ENCODE measurements at places on chromosomes 3 and 15.

GRCh38 chr15:59376733-59377132 is 4.1 kb upstream of the MYO1E start:
- DNase-seq: no peak

DNA sequence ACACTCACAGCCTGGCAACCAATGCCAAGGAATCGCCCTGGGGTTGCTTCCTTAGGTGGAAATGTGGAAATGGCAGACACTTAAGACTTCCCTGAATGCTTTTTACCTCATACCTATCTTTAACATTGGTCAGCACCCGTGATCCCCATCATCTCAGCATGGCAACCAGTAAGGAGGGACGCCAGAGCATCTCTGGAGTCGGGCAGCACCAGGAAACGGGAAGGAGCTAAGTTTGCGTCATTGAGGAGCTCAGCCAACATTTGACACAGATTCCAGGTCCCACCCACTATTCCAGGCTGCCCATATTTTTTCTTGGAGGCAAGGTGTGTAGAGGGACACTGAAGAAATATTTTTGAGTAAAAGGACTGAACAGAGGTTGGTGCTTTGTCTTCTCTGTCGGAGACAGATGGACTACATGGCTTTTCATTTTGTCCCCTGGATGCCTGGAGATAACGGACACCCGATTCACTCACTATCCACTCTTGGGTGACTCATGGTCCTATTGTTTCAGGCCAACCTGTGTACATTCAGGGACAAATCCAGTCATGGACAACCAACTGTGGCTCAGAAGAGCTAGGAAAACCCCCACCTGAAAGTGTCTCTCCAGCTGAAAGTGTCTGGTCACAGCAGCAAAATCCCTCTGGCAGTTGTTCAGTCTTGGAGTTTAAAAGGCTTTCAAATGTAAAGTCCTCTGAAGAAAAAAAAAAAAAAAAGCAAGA is 70.4 kb upstream of the OXTR start:
- no peak for DNase-seq

DNA sequence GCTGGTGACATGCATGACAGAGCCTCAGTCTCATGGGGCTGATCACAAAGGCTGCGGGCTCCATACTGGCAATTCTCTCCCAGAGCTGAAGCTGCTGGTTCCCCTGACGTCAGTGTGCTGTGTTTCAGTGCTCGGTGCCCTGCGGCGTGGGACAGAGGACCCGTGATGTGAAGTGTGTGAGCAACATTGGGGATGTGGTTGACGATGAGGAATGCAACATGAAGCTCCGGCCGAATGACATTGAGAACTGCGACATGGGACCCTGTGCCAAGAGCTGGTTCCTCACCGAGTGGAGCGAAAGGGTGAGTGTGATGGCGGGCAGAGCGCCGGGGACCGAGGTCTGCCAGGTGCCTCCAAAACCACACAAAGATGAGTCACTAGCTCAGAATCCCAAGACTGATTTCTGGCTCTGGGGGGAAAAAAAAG is 62.0 kb upstream of the NR2E3 start:
- no peak for DNase-seq

DNA sequence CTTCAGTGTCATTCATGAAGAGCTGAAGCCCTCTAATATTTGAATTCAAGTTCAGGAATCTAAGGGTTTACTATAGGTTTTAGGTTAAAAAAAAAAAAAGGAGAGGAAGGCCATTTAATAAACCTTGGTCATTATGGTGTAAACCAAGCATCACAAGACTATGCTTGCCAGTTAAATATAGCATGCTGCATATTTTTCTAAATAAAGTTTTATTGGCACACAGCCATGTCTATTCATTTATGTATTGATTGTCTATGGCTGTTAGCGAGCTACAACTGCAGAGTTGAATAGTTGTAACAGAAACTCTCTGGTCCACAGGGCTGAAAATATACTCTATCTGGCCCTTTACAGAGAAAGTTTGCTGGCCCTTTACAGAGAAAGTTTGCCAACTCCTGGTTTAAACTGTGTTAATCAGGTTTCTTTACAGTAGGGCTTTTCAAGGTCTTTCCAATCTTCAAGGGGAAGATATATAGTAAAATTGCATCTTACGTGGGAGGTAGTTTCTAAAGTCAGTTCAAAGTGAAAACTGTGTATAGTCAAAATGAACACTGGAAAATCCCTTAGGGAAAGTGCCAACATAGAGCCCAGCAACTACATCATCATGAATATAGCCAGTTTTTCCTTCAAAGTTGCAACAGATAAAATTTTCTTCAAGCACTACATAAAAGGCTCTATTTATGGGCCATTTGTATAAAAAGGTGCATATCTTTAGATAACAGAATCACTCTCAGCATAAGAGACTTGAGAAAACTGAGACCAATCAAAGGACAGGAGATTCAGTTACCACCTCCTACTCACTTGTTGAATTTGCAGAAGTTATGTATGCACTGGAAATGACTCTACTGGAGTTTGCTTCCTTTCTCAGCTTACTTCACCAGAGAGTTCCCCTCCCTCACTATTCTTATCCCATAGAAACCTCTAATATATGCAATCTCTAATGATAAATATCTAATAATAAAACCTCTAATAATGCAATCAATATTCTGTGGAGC is 49.7 kb upstream of the FRMD4B start:
- DNase-seq: no peak

- no peak for DNase-seq
Observed at GRCh38 chr3:169594402-169594801, 69.1 kb downstream of the MECOM start.

DNA sequence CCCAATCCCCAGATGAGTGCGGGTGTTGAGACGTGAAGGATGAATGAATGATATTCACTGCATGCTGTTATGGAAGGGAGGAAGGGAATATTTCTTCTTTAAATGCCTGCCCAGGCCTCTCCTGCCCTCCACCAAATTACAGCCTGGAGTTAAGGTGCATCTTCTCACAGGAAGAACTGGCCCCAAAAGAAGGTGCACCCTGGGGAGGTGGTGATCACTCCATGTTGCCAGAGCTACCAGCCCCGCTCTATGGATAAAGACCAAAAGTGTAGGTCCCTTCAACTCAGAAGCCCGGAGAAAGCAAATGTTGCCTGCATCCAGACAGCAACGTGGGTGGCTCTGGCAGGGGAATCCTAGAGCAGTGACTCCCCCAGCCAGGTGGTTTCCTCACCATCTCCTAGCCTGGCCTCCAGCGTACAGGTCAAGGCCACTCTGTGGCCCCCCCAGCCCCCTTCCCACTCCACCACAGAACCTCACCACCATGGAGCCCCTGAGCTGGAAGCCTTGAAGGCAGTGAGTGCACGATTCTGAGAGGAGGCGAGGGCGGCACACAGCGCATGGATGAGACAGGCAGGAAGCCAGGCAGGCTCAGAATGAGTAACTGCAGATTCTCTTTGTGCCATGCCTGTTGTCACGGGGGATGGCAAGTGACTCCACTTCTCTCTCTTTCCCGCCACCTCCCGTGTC is 3.5 kb upstream of the VIPR1 start:
- peak; percentile 29 for DNase-seq

DNA sequence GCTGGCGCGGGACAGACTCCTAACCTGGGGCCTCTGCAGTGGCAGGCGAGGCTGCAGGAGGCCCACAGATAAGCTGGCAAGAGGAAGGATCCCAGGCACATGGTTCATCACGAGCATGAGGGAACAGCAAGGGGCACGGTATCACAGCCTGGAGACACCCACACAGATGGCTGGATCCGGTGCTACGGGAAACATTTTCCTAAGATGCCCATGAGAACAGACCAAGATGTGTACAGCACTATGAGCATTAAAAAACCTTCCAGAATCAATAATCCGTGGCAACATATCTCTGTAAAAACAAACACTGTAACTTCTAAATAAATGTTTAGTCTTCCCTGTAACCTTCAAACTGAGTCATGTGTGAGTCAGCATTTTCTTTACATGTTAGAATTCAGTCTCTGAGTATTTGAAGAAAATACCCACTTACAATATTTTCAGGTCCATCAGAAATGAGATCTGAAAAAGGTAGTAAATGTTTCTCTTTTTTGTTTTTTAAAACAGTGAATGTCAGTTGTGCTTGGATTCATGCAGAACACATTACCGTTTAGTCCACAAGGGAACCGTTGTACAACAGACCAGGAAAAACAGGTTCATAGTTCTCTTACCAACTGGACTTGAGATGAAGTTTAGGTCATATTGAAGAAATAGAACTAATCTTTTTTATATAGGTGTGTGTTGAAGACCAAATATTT is 75.9 kb downstream of the BOC start:
- DNase-seq: no peak

- DNase-seq: no peak
Observed at GRCh38 chr3:4907643-4908432, 71.4 kb upstream of the BHLHE40 start.

DNA sequence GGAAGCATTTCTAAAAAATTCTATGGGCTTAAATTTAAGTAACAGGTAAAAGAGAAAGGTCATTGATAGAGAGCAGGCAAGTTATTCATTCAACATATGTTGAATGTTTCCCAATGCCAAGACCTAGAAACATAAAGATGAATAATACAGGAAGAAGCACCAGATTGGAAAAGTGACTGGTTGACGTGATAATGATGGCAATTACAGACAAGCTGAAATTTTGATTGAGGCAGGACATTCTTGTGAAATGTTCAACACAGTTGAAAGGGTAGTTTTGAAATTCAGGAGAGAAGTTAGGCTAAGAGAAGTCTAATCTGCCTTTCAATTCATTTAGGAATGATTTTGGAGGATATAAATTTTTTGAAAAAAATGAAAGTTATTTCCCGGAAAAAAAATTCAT is 536.3 kb upstream of the NAALADL2 start:
- DNase-seq: no peak

- no peak for DNase-seq
Observed at GRCh38 chr3:99442599-99442998, 195.8 kb upstream of the COL8A1 start.

- DNase-seq: no peak
Observed at GRCh38 chr15:43872416-43873020, 45.7 kb downstream of the WDR76 start.

DNA sequence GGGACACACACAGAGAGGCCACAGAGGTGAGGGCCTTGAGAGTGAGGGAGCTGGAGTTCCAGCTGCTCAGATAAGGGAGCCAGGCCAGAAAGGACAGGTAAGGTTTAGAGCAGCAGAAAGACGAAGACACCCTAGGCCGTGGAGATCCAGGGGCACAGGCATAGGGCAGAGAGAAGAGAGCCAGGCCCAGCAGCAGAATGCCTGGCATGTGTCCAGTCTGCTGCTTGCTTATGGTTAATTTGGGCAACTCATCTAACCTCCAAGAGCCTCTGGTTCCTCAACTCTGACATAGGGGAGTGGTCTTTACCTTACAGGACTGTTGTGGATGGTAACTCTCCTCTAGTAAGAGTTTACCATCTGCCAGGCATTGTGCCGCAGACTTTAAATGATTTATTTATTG is 35.9 kb downstream of the STARD5 start:
- peak; percentile 27 for DNase-seq

- DNase-seq: no peak
Observed at GRCh38 chr15:78304216-78305066, 5.0 kb upstream of the SKIC8 start.

GRCh38 chr15:70281261-70281810 is 183.6 kb upstream of the TLE3 start:
- DNase-seq: no peak

DNA sequence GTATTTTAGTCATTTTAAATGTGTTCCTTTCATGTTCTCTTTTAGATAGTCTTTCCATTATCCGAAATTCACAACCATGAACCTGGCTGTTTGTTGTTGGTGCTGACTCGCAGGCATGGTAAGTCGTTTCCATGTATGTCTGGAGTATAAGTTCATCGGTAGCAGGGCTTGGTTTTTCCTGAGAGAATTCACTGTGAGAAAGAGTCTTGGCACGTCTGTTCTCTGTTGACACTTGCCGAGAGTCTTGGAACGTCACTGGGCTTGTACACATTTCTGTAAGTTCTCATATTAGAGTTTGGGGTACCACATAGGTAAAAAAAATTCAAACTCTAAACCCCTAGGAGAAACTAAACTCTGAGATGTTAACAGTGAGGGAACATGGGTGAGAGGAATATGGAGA is 29.4 kb upstream of the EIF4A2 start:
- DNase-seq: no peak

DNA sequence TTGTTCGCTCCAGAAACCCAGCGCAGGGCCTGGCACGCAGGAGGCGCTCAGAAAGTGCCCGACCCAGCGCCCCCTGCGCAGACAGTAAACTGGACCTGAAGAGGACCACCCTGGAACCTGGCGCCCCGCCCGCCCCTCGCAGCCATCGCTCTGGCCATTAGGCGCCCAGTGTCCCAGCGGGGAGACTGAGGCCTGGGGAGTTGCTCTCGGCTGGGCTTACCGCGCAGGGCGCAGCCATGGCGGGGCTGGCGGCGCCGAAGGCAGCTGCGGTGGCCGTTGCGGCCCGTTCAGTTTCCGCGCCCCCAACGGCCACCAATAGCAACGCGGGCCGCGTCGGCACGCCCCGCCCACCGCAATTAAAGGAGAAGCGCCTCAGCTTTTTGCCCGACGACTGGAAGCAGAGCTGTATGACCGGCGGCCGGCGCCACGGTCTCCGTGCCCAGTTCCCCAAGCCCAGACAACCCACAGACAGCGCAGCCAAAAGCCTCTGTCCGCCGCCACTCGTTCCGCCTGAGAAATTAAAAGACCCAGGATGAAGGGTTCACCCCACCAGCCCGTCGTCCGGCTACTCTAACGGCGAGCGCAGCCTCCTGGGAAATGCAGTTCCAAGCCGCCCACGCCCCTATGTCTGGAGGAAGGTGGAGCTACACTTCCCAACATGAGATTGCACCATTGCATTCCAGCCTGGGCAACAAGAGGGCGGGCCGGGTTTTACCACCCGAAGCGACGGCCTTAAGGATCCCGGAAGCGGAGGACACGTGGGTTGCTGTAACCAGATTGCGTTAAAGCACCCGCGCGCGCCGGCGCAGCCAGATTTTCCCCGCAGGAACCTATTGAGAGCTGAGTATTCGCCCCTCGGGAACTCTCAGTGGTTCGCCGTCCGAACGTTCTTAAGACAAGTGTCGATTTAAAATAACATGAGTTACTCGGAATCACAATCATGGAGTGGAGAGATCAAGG is at the start of gene POC1A:
Gene POC1A, minus strand, starts transcription at position 289 of the 960 bp plus-strand sequence. Its CDS starts 51 bp downstream, at position 238.
- DNase-seq: peak; percentile 94

DNA sequence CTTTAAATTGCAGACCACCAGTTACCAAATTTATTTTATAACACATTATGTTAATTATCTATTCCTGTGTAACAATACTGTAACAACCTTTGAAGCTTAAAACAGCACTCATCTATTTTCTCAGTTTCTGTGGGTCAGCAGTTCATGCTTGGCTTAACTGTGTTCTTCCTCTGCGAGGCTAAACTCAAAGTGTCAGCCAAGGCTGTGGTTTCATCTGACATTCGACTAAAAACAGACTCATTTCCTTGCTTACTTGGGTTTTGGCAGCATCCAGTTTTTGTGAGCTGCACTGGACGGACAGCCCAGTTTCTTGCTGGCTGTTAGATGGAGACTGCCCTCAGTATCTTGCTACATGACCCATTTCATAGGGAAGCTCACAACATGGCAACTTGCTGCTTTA is 247.3 kb upstream of the KCNH8 start:
- DNase-seq: no peak

- no peak for DNase-seq
Observed at GRCh38 chr3:23607184-23607847, 198.4 kb upstream of the UBE2E1 start.

- DNase-seq: no peak
Observed at GRCh38 chr15:59290295-59291212, 82.1 kb downstream of the MYO1E start.

GRCh38 chr3:127722091-127722784 is 49.5 kb downstream of the ABTB1 start:
- no peak for DNase-seq
